ENCODE measurements at places on chromosomes 4 and X. TPM values are rescaled to one million over a fixed set of nuclear protein-coding genes. Genes with fewer than 3 reads are reported as not detected.

GRCh38 chr4:89336818-89337420 is 29.3 kb upstream of the GPRIN3 start:
- no peak for DNase-seq

DNA sequence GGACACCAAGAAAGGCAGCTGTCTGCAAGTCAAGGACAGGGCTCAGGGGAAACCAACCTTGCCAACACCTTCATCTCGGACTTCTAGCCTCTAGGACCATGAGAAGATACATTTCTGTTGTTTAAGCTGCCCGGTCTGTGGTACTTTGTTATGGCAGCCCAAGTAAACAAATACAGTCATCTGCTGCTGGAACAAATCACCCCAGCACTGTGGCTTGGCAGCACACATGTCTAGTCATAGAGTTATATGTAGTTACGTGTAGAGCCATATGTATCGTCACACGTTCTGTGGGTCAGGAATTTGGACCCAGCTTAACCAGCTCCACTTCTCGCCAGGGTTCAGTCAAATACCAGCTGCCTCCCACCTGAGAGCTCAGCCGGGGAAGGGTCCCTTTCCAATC is 2.5 kb downstream of the HTT-AS start:
- no peak for DNase-seq

- DNase-seq: no peak
Measured at GRCh38 chr4:175380841-175381240, 431.2 kb downstream of the GPM6A start.

C4orf54 gene
- total RNA-seq: 0.05 TPM

ADH1A gene
- not detected for total RNA-seq

CDS1 gene
- 0.05 TPM for total RNA-seq

Measured in dermis blood vessel endothelial cell (primary cell).